ENCODE measurements at places on chromosomes 2 and 18. TPM values are rescaled to one million over a fixed set of nuclear protein-coding genes. Genes with fewer than 3 reads are reported as not detected.

Gene SFT2D3
- 11.7 TPM for total RNA-seq

Gene PTCD3
- total RNA-seq, result 114 TPM

Gene GKN1
- not detected for total RNA-seq

Gene ANKRD30BL
- total RNA-seq, result 27.9 TPM

Gene GAL3ST2
- total RNA-seq, result 0.16 TPM

Gene MC2R
- total RNA-seq, result not detected

Gene IL37
- not detected for total RNA-seq

Gene ALK
- 0.78 TPM for total RNA-seq

Gene ANKRD12
- 186 TPM for total RNA-seq

Gene MAP2
- 681 TPM for total RNA-seq

DNA sequence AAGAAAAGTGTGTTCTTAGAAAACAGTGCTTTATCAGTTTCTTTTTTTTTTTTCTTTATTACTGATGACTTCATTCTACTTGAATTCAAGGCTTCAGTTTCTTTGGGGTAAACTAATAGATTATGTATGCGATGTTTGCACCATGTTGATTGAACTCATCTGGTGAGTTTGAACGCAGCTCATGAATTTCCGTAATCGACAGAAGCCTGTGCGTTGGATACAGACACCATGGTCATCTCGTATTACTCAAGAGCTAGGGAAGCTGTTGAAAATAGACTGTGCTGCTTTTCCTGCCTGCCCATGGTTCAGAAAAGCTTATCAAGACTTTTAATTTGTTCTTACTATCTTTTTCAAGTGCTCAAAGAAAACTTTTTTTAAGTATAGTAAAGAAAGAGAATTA is 185.5 kb upstream of the NRP2 start:
- no peak for DNase-seq

- DNase-seq, result no peak
These were observed 663.3 kb upstream of the ZNF804A start for GRCh38 chr2:183935005-183935404.

GRCh38 chr2:222398446-222398885 is 25.9 kb upstream of the SGPP2 start:
- no peak for DNase-seq

DNA sequence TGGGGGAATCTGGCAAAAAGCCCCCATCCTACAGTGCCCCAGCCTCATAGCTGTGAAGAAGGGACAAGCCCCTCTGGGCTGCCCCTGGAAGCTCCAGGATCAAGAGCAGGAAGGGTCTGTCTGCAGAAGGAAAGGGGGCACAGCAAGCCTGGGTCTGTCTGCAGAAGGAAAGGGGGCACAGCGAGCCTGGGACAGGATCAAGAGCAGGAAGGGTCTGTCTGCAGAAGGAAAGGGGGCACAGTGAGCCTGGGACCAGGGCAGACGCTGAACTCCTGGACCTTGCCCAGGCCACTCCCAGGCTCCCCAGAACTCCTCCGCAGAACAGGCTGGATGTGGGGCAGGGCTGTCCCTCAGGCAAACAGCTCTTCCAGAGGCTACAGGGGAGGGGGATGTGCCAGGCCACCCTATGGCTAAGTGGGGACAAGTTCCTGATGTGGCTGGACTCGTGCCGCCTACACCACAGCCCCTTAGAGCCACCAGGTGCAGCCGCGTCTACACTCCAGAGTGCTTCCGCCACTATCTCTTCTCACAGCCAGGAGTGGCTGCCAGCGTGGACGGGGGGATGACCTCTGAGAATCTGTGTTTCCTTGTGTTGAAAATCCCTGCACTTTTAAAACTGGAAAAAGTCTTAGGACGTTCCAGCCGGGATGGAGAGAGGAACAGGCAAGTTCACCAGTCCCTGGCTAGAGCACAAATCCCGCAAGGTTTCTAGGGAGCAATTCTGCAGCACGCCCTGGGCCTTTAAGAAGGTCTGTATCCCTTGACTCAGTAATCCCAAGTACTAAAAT is 20.8 kb downstream of the KIF1A start:
- no peak for DNase-seq

DNA sequence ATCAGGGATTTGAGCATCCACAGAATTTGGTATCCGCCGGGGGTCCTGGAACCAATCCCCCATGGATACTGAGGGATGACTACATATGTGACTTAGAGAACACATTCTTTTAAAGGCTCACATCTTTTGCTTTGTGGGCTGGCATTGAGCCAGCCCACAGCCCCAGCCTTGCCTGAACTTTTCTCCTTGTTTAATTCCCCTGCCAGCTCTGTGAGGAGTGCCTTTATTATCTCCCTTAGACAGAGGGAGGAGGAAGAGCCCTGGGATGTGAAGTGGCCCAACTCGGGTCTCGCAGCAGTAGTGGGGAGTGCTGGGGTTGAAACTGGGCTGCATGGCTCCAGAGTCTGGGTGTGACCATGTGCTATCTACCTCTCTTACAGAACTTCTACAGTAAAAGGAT is 7.6 kb downstream of the TTC39C start:
- DNase-seq, result no peak

DNA sequence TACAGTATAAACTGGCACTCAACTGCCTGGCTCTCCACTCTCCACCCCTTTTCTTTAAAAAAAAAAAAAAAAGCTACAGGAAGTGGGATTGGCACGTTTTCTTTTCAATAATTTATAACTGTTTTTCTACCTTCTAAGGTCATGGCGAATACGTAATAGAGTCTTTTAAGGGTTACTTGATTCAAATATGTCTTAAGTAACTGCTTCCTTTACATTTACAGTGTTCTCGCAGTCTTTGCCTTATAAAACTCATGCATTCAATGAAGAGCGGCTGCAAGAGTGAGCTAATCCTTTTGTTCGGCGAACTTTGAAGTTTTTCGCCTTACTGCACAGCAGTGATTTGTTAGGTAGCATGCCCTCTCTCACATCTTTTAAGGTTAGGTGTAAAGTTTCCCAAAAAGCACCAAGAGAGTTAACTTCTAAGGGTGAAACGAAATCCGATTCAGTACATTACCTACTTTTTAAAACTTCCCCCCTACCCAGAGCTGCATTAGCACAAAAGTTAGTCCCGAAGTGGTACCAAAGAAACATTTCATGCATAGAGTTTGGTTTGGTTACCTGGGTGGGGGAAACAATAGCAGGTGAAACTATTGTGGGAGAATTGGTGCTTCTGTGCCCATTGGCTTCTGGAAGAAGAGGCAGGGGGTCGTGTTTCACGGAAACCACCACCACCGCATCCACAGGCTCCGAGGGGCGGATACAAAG is 2.0 kb downstream of the KCTD1 start:
- DNase-seq, result no peak

DNA sequence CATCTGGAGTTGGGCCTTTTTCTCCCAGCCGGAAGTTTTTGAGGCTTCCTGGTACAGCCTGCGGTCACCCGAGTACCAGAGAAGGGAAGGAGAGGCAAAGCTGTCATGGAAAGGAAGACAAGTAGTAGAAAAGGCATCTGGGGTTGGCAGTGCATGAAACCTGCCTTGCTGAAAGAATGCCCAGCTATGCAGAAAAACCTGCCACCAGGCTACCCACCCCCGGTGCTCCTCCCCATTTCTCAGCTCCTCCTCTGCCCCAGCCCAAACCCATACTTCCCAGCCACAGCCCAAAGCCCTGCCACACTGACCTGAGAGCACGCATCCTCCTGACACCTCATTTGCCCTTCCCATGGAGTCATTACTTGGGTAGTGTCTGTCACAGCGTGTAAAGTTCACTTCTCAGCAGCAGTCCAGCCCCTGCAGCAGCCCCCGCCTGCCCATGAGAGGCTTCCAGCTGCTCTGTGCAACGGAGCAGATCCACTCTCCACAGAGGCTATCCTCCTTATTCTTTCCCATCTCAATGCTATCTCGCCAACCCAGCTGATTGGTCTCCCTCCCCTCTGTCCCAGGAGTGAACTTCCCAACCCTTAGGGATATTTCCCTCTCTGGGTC is 40.4 kb upstream of the MAL start:
- no peak for DNase-seq

DNA sequence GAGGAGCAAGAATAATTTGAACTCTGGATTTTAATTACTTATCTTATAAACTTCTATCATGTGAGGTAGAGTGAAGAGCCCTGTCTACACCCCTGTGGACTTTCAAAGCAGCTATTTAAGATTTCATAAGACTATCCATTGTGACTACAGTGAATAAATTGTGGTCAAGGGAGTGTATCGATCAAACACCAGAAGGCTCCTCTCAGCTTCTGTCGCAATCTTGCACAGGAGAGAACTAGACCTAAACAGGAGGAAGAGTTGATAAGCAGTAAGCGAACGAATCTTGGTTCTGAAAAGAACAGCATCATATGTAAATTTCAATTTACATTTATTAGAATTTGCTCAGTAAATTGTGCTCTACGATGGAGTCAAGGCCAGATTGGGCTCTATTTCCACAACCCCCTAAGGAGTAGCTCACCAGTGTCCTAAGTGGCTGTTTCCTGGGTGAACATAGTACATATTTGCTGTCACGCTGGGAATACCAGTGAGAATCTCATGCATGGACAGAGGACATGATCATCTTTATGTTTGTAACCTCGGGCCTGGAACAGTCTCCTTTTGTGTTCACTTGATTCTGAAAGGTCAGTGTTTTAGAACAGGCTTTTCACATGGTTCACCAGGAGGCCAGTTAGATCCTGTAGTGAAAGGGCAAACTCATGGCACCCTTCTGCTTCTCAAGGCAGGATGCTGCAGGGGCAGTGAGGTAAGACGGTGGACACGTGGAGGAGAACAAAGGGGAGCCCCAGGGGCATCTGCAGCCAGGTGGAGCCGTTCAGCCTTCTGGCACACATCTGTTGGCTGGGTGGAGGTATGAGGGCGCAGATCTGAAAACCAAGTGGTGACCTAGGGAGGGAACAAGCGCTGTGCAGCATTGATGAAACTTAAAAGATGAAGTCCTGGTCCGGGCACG is 33.3 kb downstream of the NPAS2 start:
- no peak for DNase-seq

- no peak for DNase-seq
These were observed 44.1 kb downstream of the EFR3B start for GRCh38 chr2:25085761-25086560.

DNA sequence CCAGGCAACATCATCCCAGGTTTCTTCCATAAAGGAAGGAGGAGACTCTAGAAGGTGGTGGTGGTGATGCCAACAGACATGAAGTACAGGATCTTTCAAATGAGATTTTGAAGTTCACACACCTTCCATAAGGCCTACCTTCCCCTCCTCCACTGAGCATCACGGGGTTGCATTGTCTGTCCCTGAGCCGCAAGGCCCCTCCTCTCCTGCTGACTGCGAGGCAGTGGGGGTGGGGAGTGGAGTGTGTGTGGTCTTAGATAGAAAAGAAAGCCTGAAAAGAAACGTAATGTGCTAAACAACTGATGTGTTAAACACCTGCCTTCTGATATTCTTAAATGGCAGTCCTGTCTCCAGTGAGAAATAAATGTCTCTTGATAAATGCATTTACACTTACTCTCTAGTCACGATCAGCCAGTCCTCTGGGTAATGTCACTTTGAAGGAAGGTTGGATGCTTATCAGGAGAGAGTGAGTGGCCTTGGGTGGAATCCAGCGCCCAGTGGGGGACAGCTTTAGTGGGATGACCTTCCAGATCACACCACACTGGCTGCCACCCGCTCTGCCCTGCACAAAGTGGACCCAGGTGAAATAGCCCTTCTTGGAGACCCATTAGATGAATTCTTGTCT is 5.5 kb upstream of the SCYGR5 start:
- DNase-seq, result no peak

GRCh38 chr2:128271597-128271910 is 47.1 kb downstream of the HS6ST1 start:
- no peak for DNase-seq

- DNase-seq, result no peak
These were observed 13.7 kb downstream of the TRAPPC8 start for GRCh38 chr18:31929273-31929672.

DNA sequence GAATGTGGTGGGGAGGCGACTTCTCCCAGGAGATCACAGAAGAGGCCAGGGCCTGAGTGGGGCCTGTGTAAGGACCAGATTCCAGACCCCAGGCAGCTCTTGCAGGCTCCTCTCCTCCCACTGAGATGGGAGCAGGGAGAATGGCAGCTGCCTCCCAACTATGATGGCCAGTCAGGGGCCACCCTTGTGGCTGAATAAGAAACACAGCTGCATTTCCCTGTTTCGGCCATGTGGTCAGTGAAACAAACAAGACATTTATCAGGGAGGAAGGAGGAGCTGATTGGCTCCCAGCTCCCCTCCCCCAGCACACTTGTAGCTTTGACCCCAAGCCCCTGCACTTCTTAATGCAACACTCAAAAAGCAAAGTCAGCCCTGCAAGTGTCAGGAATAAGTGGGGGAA is 143.5 kb downstream of the CELF4 start:
- DNase-seq, result peak; percentile 8

DNA sequence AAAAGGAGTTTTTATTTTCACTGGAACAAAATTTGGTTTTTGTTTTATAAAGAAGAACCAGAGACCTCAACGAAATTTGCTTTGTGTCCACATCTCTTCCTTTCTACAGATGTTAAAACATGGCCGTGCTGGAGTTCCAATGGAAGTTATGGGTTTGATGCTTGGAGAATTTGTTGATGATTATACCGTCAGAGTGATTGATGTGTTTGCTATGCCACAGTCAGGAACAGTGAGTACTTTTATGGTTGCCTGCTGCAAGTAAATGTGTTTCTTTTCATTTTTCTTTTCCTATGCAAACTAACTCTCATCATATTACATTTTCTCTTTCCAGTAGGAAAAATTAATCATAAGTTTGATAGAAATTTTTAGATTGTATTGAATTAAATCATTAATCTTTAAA is 48.4 kb upstream of the TBR1 start:
- DNase-seq, result no peak

- DNase-seq, result no peak
These were observed 53.2 kb downstream of the IMPA2 start for GRCh38 chr18:12034241-12035100.

DNA sequence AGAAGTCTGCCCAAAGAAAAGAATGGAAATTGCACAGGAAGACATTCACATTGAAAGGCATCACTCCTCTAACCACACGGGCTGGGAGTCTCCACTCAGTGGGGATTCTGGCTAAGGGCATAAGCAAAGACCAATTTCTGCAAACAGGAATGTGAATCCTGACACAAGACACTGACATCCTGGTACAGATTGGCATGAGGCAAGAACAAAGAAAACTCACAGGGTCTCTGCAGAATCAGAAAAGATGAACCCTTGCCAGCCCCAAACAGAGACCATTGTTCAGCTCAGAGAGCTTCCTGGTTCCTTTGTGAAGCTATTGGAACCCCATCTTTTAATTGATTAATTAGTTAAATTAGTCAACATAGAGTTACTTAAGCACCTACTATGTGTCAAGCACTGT is 82.3 kb downstream of the UPP2 start:
- DNase-seq, result no peak

Measured in occipital lobe (tissue), 3 donors.